Amniotic epithelial cell (primary cell): ENCODE measurements at places on chromosomes 12 and 14.

DNA sequence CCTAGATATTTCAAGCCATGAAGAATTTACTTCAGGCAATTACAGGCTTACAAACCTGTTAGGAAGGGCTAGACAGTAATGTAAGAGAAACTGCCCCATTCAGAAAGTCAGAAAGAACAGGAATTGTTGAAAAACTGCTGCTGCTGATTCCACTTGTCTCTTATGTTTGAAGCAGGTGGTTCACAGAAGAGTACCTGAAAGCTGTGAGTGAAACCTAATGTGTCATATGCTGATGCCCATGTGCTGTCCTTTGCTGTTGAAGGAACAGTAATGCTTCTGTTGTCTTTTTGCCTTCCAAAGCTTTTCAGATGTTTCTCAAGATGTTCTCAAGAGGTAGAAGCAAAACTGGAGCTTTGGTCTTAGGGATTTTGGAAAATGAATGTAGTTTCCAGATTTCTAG, 39.0 kb downstream of the MNAT1 start:
- DNase-seq: no peak

GRCh38 chr14:59297071-59297776, 108.8 kb downstream of the DAAM1 start:
- DNase-seq: peak; percentile 84

- DNase-seq: peak; percentile 40
Observed at GRCh38 chr12:953776-954175, 4.3 kb upstream of the RAD52 start.

- DNase-seq: peak; percentile 75
Observed at GRCh38 chr12:14403711-14404196, 38.3 kb downstream of the ATF7IP start.

GRCh38 chr12:28570811-28571210, 380.6 kb downstream of the CCDC91 start:
- DNase-seq: no peak

GRCh38 chr14:58987591-58987990, 200.9 kb upstream of the DAAM1 start:
- no peak for DNase-seq

DNA sequence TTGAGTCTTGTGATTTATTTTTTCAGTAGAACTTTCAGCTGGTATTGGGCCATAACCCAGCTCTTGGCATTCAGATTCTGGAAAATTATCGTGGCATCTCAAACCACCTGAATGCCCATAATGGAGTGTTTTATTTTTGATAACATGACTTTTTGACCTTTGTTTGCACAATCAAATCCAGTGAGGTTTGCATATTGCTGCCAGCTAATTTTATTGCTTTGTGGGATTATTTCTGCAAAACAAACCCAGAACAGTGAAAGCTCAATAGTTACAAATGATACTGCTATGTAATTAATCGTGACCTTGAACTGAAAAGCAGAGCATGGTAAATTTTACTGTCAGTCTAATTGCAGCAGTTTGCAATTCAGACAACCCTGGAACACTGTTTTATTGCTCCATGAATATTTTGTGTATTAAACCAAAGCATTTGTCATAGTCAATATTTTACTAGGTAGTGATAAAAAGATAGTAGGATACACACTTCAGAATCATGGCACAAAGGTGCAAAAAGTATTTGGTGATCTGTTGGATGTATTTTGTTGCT, 255.2 kb upstream of the NAV3 start:
- DNase-seq: peak; percentile 12

DNA sequence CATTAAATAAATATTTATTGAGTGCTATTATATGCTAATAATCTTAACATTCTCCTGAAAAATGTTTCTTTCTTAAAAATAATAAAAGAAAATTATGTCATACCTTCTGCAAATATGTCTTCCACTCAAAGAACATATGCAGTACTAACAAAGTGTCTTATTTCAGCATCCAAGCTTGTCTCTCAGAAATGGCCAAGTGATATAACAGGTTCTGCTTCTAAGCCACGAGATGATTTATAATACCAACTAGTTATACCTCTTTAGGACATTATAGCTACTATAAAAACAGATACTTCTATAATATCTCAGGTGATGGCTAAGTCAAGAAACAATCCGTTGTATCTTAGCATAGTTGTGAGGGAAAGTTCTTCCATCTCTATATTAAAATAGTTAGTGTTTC, 128.1 kb upstream of the ARID2 start:
- no peak for DNase-seq

DNA sequence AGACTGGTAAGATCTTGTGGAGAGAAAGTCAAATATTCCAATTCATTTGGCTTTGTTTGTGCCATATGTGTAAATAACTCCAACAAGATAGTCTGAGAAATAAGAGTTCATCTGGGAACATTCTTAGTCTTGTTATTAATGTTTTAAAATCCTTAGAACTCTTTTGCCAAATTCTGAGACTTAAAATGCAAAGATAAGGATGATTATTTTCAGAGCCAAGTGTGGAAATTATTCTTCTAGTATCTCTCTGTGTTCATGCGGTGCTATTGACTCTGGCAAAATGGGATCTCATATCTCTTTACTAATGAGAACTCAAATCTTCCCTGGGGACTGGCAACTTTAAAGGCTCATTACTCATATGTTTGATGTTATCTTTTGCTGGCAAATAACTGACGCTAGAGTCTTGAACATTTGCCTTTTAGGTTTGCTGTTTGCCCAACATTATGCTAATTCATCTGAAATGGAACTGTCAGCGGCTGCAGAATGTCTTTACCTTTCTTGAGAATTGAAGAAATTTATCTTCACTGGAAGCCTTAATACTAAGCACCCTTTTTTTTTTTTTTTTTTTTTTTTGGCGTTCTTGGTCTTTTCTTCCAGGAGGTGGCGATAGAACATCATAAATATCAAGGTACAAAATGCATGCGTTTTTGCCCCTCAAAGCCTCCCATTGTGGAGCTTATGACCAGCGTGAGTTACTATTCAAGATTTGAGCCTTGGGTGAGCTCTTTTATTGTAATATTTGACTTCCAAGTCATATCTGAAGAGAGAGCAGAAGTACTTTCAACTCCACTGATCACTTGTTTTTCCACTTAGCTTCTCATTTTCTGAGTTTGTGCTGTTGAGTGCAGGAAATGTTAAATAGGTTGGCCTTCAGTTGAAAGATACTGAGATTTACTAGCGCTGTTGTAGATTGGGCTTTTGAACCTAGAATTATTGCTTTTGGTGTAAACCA, 86.5 kb downstream of the CAND1 start:
- DNase-seq: peak; percentile 82

- DNase-seq: no peak
Observed at GRCh38 chr14:35963209-35963608, 137.1 kb downstream of the BRMS1L start.

GRCh38 chr12:3655328-3655900, 97.5 kb downstream of the CRACR2A start:
- DNase-seq: no peak

DNA sequence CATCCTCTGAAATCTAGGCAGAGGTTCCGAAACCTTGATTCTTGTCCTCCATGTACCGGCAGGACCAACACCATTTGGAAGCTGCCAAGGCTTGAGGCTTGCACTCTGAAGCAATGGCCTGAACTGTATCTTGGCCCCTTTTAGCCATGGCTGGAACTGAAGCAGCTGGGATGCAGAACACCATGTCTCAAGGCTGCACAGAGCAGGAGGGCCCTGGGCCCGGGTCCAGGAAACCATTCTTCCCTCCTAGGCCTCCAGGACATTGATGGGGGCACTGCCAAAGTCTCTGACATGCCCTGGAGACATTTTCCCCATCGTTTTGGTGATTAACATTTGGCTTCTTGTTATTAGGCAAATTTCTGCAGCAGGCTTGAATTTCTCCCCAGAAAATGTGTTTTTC, 198.7 kb downstream of the EFCAB11 start:
- no peak for DNase-seq

DNA sequence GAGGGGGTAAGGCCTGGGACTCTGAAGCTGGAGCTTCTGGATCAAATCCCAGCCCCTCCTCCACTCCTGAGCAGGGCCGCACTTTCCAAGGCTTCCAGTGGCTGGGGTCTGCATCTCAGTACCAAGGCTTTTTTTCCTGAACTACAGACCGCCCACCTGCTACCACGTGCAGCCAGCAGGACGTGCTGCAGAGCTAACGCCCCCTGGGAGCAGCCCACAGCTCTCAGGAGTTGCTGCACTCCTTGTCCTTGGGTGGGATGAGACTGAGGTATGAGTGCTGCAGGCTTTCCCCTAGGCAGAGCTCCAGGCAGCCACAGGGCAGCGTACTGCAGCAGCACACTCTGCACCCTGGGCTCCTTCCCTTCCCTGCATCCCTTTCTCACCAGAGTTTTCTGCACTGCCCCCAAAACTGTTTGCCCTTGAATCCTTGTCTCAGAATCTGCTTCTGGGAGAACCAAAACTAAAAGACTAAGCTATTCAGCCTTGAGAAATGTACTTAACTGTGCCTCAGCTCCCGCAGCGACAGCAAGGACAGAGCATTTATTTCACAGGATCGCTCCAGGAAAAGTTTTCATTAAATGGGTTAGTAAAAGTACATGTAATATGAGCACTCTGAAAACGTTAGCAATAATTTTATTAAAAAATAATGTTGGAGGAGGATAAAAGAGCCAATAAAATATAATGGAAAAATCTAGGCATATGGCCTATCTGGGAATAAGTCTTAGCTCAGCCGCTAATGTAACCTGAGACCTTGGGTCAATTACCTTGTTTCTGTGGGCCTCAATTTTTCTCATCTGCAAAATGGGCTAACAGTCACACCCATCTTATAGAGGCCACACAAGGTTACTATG, 25.5 kb downstream of the RBM19 start:
- no peak for DNase-seq

- peak; percentile 38 for DNase-seq
Observed at GRCh38 chr14:35405304-35405996, 901 bp upstream of the NFKBIA start.

- no peak for DNase-seq
Observed at GRCh38 chr12:16198884-16199283, 78.6 kb downstream of the SLC15A5 start.

DNA sequence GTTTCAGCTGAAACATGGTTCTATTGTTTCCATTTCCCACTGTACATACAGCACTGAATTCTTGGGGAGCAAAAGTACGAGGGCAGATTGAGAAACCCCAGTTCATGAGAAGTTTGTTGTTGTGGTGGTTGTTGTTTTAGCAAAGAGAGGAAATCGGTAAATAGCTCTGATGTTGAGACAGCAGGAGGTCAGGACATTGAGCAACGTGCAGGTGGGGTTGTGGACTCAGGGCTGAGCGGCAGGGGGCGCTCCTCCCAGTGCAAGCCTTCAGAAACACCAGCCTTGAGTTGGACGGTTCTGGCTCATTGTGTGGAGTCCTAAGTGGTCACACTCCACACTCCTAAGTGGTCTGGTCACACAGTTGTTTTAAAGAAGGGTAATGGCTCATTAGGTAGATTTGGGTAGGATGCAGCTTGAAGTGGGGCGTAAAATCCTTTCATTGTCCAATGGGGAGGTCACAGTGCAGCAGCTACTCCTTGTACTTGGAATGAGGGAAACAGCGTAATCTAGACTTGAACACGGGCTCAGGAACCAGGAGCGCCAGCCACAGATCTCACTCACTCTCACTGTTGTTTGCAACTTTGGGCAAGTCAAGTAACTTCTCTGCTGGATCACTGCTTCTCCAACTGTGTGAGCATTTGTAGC, 14.5 kb upstream of the PWP1 start:
- peak; percentile 32 for DNase-seq

DNA sequence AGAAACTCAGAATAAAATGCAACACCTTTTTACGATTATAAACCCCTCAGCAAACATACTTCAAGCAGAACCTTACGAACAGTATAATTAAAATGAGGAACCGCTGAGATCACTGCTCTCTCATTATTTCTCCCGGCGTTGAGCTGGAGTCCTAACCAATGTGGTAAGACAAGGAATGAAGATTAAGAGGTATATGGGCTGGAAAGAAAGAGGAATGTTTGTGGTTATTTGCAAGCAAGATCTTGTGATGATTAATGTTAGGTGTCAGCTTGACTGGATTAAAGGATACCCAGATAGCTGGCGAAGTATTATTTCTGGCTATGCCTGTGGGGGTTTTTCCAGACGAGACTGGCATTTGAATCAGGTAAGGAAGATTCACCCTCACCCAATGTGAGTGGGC, 10.3 kb upstream of the ZNF84 start:
- peak; percentile 71 for DNase-seq
